ENCODE measurements at places on chromosomes 2 and 18.

DNA sequence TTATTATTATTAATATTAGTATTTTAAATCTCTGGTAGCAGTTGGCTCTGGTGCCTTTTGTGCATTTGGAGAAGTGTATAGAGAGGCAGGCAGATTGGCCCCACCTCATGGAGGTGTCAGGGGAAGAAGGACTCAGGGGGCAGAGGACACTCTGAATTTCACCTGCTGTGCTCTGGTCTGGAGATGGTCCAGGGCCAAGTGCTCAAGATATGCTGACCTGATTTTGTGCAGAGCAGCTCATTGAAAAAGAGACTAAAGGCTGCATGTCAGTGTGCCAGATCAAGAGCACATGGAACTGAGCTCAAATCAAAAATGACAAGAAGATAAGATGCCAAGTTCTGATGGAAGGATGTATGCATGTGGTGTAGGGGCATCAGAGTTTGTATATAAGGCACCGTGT is 323.6 kb upstream of the TNP1 start:
- no peak for DNase-seq

DNA sequence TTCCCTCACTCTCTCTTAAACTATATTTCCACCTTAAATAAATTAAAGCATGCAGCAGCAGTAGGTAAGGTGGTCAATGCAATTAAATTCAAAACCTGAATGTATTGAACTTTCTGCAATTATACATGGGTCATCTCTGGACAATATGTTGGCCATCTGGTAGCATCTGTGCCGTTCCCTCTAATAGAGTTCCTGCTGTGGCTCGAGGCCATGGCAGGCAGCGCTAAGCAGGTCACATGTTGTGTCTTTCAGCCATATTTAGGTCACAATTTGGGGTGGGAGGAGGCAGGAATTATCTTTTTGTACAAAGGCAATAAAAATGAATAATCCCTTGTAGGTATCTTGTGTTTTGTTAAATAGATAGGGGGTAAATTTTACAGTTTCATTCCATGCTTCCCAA is 676.2 kb downstream of the ZEB2 start:
- DNase-seq: no peak

DNA sequence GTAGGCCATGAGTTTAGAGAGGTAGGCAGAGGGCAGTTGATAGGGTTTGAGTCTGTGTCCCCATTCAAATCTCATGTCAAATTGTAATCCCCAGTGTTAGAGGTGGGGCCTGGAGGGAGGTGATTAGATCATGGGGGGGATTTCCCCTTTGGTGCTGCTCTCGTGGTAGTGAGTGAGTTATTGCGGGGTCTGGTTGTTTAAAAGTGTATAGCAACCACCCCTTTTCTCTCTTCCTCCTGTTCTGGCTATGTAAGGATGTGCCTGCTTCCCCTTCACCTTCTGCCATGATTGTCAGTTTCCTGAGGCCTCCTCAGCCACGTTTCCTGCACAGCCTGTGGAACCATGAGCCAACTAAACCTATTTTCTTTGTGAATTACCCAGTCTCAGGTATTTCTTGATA is 25.5 kb downstream of the MARCHF4 start:
- DNase-seq: no peak

GRCh38 chr2:181190711-181191110 is 210.3 kb downstream of the UBE2E3 start:
- DNase-seq: no peak

DNA sequence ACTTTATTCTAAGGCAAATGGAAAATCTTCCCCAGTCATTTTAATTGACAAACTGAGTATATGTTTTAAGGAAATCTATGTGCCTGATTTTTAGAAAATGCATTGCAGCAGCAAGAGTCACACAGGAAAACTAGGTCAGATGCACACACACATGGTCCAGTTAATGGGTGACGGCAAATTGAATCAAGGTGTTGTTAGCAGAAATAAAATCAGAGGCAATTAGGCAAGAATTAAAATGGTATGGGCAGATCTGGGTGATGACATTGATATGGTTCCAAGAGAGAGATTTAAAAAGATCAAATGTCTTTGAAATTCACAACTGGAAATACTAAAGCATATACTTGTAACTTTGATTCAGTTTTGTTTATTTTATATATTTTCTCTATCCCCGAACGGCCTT is 174.2 kb upstream of the CDH19 start:
- DNase-seq: no peak

DNA sequence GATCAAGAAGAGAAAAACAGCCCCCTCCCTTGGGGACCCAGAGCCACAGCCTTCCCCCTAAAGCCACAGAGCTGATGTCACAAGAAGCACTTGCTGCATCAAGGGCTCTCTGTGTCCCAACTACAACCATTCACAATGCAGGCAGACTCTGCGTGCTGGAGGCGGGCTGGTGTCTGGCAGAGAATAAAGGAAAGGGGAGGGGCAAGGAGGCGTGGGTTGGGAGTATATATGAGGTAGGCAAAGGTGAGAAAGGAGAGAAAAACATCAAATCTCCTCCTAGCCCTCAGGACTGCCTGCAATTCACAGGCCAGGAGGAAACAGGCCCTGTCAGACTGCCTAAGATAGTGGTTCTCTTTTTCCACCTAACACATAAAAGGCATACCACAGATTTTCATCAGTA is 48.8 kb upstream of the IHH start:
- DNase-seq: no peak
